ENCODE measurements at places on chromosomes 2 and 18.

- no peak for DNase-seq
These were observed 99.3 kb downstream of the BIN1 start for GRCh38 chr2:127007652-127008051.

DNA sequence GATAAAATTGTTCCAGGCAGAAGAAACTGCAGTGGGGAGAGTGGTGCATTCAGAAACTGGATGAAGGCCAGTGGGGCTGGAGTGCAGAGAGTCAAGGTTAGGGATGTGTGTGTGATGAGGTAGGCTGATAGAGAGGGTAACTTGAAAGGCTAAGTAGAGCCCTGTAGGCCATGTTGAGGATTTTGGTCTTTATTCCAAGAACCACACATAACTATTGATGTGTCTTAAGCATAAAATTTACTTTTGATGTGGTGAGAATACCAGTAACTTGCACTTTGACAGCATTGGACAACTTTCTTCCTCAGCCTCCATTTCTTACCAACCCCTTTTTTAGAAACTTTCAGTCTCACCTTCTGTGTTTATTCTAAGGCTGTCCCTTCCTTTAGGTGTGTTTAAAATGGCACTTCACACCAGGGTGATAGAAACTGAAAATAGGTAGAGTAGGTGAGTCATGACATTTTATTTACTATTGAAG, 22.6 kb downstream of the MTX2 start:
- no peak for DNase-seq

GRCh38 chr2:43569921-43570320, 25.9 kb downstream of the THADA start:
- DNase-seq, result no peak

DNA sequence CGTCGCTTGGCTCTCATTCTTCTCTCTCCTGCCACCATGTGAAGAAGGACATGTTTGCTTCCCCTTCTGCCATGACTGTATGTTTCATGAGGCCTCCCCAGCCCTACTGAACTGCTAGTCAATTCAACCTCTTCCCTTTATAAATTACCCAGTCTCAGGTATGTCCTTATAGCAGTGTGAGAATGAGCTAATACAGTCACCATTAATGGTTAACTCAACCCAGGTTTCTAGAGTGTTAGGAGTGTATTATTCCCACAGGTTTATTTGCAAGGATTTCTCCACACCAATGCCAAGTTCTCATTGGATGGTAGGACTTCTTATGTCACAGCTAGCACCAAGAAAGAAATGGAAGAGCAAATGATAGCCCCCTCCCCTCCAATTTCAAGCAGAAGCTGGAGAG, 71.9 kb downstream of the DYNAP start:
- no peak for DNase-seq

DNA sequence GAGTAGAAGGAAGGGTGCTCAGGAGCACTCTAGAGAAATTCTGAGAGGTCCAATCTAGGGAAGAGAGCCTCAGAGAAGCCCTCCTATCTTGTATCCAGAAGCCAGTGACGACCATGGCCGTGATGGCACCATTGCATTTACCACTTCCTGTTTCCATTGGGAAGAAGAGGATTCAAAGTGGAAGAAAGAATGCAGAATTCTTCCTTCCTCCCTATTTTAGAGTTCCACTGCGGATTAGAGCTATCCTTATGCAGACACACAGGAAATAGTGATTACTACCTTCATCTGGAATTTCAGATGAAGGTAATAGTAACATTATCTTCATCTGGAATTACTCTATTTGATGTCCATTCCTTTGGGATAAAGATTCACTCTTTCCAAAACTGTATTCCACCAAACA, 45.6 kb upstream of the PCBP1 start:
- DNase-seq, result no peak

GRCh38 chr18:9712130-9712577, 4.1 kb downstream of the RAB31 start:
- DNase-seq, result no peak

DNA sequence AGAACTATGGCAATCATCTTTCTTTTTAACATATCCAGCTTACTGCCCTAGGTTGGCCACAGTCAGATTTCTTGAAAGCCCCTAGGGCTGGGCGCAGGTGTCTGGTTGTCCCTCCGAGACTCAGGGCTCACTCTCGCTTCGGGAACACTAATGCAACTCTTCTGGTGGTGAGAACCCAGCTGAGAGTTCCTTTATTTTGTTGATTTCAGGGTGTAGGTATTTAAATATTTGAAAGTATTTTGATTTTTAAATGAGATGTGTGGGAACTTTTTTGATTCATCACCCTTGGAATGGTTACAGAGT, 40.7 kb downstream of the INPP4A start:
- no peak for DNase-seq

GRCh38 chr2:223735035-223735640, 102.2 kb downstream of the AP1S3 start:
- no peak for DNase-seq

DNA sequence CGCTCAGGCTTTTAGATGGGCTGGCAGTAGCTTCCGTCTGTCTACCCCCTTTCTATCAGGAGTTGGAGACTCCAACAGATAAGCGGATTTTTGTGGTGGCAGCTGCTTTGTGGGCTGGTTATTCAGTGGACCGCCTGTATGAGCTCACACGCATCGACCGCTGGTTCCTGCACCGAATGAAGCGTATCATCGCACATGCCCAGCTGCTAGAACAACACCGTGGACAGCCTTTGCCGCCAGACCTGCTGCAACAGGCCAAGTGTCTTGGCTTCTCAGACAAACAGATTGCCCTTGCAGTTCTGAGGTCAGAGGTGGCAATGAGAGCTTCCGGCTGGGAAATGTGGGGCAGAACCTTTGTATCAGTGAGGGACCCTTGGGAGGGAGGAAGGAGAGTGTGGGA, 14.8 kb downstream of the CAD start:
- DNase-seq, result no peak

- no peak for DNase-seq
These were observed 36.0 kb downstream of the PHLPP1 start for GRCh38 chr18:62751341-62751821.

DNA sequence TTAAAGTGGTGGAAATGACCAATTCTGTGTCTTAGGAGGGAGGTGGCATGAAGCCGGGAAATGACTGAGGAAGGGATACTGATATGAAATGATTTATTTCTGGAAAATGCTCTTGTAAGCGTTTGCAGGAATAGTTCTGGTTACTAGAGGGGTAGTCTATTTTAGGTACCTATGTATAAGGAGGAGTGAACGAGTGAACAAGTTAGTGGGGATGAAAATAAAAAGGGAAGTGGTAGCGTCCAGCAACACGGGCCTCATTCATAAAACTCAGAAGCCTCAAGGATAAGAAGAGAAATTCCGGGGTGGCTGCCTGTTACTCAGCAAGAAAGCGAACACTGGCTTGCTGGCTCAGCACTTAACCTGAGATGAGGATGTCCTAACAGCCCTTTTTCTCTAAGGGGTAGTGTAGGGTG, 303.3 kb downstream of the NCKAP5 start:
- DNase-seq, result no peak

DNA sequence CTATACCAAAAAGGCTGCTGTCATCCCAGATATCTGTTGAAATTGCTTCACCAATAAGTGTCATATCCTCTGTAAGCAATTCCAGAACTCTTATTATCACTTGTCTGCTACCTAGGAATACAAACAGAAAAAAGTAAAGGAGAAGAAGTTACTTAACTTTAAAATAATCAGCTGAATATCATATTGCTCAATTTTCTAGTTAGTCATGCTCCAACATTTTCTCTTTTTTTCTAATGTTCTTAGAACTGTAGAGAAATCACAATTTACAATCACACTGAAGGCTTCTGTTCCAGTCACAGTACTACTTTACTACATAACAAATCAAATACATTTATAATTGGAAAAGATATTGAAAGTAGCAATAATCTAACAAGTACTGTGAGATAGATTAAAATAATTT, 17.4 kb downstream of the RTTN start:
- no peak for DNase-seq

Data from CD14-positive monocyte (primary cell).